Progenitor cell of endocrine pancreas (in vitro differentiated cells): ENCODE measurements at places on chromosomes 7 and 10. TPM values are rescaled to one million over a fixed set of nuclear protein-coding genes. Genes with fewer than 3 reads are reported as not detected.

Gene LRIT1
- total RNA-seq: not detected in 2 replicates

Gene GBX1
- 2.0 and 2.1 TPM in 2 replicates for total RNA-seq

GRCh38 chr10:70404787-70405036 lies 767 bp downstream of the EIF4EBP2 start:
- H3K27ac ChIP-seq: peak overlapping the region; percentile 98
- DNase-seq: no peak
- no peaks in the 10 kb centered on the region for H3K27me3 ChIP-seq
- H3K36me3 ChIP-seq: peaks cover 20% of the 10 kb centered on the region

Gene GDF2
- not detected in 2 replicates for total RNA-seq

DNA sequence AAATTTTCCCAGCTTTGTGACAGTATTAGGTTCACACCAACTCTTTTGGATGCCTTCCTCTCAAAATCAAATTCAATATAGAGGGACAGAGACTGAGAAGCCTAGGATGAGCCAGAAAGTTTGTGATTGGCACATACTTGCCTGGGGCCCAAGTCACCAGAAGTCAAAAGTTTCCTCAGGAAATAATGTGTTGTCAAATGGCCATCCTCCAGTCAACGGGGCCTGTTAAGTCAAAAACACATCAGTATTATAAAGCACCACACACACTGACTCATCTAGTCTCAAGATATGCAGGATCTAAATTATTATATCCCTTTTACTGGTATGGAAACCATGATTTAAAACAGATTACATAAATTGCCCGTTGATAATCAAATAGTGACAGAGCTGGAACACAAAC lies 158.1 kb downstream of the AHR start:
- peaks cover 5% of the 10 kb centered on the region for H3K36me3 ChIP-seq
- DNase-seq: no peak
- H3K4me1 ChIP-seq: no peaks in the 10 kb centered on the region
- no peaks in the 10 kb centered on the region for H3K27me3 ChIP-seq
